Activated CD4-positive, alpha-beta T cell treated with anti-CD3 and anti-CD28 coated beads, Interleukin-2, amount 50 U/mL, for 48 hours (primary cell): ENCODE measurements at places on chromosomes 3 and 15.
A peak's percentile ranks its signal among the peaks of the same experiment; 100 is the strongest.

GRCh38 chr15:100787567-100788417, 91.8 kb upstream of the ALDH1A3 start:
- DNase-seq: no peak

GRCh38 chr15:22950256-22950990, 29.7 kb downstream of the CYFIP1 start:
- no peak for DNase-seq

GRCh38 chr3:97765336-97765735, 778 bp downstream of the ARL6 start:
- no peak for DNase-seq

GRCh38 chr3:10674578-10674977, 141.4 kb upstream of the SLC6A11 start:
- no peak for DNase-seq

GRCh38 chr15:80118956-80119355, 33.8 kb upstream of the FAH start:
- no peak for DNase-seq

- no peak for DNase-seq
These were observed 26.2 kb upstream of the SRP14 start for GRCh38 chr15:40065166-40065565.

DNA sequence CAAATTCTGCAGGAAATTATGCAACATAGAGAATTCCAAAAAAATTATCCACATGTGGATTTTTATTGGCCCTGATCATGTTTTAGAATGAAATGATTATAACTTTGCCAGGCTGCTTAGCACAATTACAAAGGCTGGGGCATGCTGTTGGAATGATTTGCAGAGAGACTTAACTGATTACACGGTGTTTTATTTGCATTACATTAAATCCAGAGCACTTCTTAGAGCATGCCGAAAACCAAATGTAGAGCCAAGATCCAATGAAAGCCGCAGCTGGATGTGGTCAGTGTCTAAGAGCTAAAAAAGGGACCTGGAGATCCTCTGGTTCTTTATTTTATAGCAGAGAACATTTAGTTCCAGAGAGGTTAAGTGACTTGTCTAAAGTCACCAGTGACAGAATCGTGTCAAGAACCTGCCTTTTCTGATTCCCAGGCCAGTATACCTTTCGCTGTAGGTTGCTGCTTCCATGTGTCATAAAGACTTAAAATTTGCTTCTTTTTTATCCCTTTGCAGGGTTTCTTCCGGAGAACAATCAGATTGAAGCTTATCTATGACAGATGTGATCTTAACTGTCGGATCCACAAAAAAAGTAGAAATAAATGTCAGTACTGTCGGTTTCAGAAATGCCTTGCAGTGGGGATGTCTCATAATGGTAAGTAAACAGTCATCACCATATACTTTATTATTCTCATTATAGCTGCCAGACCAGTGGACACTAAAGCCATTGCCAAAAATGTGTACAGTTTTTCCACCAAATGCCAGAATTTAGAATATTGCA, 92.0 kb upstream of the TSEN2 start:
- no peak for DNase-seq

DNA sequence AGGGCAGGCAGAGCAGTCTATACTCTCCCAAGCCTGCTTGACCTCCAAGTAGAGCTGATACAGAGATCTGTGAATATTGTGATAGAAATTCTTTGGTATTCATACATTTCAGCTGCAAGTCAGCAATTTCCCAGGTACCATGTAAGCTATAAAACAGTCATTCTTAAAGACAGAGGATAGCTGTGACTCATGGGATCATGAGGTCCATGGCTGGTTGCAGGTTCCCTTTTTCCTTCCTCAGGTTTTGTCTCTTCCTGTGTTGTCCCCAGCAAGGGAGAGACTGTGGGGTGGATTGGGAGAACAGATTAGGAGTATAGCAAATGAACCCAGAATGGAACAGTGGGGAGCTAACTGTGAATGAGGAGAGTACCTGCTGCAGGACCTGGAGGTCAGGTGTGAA, 5.4 kb upstream of the P4HTM start:
- no peak for DNase-seq

- DNase-seq: no peak
These were observed 16.8 kb upstream of the CRBN start for GRCh38 chr3:3196148-3196861.

GRCh38 chr3:138241061-138241460, 54.0 kb downstream of the ARMC8 start:
- DNase-seq: no peak

GRCh38 chr3:149828390-149828789, 15.4 kb downstream of the RNF13 start:
- no peak for DNase-seq

DNA sequence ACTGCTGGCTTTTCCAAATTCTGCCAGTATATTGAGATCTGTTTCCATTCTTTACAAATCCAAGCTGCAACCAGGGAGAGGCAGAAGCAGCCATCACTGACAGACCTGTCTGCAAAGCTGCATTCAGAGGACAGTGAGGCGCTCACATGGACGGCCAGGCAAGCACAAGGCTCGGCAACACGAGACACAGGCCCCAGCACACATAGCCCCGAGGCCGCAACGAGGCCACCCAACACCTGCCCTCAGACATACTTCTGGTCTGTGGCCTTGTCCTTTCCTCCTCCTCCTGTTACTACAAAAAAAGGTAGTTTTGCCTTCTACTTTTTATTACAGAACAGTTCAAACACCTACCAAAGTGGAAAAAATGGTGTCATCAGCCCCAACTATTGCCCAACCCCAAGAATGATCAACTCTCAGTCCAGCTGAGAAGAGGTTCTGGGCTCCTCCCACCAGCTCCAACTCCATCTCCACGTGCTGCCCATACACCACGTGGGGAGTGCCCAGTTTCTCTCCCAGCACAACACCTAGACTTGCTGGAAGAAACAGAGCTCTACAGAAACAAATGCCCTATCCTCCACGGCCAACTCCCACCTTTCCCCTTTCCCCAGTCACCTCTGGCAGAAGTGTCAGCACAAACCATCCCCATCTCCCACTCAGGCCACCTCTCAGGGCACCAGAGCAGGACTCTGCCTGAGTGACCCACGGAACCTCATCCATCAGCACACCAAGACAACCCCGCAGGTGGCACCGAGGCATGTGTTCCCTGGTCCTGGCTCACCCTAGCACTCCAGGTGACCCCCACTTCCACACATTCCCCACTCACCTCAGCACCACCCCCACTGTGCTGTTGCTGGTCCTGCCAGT, 7.4 kb downstream of the ZXDC start:
- DNase-seq: no peak

- no peak for DNase-seq
These were observed 22.3 kb upstream of the P2RY13 start for GRCh38 chr3:151351648-151352047.

DNA sequence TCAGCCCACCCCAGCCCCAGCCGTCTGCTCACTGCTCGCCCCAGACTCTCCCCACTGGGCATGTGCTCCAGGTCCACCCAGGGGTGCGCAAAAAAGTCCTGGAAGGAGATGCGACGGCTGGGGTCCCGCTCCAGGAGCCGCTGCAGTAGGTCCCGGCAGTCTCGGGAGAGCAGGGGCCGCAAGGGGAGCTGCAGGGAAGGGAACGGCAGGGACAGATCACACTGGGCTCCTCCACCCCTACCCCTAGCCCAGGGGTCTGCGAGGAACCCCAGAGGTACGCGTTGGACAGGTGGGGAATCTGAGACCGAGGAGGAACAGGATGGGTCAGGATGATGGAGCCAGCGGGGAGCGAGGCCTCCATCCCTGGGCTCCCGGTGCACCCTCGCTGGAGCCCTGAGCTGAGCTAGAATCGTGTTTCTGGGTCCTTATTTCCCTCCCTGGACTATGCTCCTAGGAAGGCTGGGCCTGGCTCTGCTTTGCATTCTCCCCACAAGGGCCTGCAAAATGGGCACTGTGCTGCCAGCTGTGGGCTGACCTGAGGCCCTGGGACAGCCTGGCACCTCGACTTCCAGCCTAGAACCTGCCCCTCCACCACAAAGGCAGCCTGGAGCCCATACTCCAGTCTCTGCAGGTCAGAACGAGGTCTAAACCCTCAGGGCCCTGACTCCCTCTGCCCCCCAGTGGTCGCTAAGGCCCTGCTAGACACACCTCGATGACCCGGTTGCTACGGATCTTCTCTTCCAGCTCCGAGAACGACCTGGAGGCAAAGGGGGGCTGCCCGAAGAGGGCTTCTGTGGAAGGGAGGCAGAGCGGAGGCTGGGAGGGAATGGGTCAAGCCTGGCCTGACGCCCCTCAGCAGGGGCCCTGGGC, 3.2 kb downstream of the ULK3 start:
- no peak for DNase-seq

DNA sequence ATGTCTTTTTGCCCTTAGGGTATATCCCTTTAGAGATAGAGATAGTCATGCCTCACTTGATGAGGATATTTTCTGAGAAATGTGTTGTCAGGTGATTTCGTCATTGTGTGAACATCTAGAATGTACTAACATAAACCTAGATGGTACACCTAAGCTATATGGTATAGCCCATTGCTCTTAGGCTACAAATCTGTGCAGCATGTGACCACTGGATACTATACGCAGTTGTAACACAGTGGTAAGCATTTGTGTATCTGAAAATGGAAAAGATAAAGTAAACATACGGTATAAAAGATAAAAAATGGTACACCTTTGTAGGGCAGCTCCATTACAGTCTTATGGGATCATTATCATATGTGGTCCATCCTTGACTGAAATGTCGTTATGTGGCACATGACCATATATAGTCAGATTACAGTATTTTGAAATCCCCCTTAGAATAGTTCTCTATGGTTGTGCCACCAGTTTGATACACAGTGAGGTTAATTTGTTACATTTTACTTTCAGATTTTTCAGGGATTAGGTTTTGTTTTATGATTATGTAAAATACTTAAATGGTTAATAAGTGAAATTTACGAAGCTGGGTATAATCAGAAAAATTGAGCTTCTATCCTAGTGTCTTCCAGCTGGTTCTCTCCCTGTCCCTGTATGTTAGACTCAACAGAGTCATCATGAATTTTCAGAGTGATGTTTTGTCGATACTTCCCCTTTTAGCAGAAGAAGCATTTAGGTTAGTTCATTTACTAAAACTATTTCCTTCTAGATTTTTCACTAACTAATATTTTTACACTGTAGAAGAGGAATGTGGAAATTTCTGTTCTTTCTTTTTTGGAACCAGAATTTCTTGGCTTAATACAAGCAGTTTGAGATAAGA, 12.8 kb downstream of the SETD5 start:
- no peak for DNase-seq

- peak; percentile 34 for DNase-seq
These were observed 15.3 kb upstream of the UNC13C start for GRCh38 chr15:53962646-53963561.

DNA sequence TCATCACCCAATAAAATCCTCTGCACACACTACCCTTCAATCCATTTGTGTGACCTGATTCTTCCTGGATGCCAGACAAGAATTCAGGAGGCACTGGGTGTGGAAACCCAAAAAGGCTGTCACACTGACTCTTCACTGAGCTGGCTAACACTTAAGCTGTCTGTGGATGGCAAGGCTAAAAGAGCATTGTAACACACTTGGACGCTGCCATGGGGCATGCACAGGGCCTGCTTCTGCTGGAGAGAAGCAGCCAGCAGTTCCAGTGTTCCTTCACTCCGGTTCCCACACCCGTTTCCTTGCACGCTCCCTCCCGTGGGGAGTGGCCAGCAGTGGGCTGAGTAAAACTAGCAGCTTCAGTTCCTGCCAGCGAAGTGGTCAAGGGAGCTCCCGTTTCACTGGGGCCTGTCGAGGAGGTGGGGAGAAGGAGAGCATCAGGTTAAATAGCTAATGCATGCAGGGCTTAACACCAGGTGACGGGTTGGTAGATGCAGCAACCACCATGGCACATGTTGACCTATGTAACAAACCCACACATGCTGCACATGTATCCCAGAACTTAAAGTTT, 737.1 kb downstream of the FHIT start:
- DNase-seq: no peak

DNA sequence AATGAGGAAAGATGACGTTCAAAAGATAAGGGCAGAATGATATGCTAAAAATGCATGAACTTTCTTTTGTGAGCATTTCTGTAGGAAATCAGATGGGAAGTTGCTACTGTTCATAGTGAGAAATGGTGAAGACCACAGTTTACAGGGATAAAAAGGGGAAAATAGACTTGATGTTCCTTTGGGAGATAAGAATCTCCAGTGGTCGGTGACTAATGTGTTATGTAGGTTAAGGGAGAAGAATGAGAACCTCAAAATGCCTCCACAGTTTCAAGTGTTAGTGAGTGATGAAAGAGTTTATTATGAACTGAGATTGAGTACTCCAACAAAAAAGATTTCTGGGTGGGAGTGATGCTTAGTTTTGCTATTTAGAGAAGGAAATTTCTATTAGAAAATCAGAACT, 247.2 kb downstream of the LSAMP start:
- no peak for DNase-seq

GRCh38 chr15:55942332-55942731, 51.1 kb downstream of the NEDD4 start:
- no peak for DNase-seq

- DNase-seq: no peak
These were observed 21.0 kb upstream of the CYP11A1 start for GRCh38 chr15:74388363-74388951.

DNA sequence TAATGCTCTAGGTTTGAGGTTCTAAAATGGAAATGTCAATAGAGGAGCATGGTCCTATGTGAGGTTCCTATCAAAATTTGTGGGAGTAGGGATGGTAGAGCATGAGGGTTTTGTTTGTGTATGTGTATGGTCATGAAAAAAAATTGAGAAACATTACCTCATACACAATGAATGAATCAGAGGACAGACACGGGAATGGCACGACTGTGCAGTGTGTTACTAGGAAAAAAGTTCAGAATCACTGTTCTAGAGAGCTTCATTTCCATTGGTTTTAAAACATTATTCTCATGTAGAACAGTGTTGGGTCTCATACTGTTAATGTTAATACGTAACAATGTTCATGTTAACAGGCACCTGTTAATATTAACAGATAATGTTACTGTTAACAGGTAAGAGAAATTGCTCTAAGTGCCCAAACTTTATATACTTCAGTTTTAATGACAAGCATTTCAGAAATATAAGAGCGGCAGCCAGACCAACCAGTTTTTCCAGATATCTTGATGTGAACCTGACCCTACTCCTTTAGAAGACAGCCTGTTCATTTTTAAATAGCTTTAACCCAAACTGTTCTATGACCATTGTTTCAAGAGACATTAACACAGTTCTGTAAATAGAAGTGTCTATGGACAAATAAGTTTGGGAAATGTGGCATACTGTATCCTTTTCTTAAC, 48.0 kb downstream of the SLC15A2 start:
- no peak for DNase-seq

DNA sequence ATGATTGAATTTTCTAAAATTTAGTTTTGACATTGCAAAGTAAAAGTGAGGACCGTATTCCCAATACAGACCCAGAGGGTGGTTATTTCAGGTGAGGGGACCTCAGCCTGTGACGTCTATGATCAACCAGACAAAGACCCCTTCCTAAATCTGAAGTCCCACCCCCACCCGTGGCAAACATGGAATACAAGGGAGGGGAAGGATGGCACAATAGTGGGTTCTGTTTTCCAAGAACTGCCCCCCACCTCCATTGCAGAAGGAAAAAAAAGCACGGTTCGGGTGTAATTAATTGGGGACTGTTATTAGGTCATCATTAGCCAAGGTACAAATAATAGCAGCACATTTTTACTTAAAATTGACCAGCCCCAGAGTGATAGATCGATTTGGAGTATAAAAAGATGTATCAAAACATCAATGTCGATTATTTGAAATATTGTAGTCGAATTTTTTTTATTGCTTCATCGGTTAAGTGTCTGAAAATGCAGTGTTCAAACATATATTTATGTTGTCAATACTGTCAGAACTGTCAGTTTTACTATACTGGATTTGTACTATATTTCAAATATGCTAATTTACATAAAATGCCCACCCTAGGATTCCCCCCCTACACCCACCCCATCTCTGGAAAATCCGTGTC, 7.5 kb upstream of the MEIS2 start:
- DNase-seq: no peak

- no peak for DNase-seq
These were observed 80.6 kb downstream of the MYO9A start for GRCh38 chr15:72037321-72037720.
